ENCODE measurements at places on chromosomes 5 and 9. TPM values are rescaled to one million over a fixed set of nuclear protein-coding genes. Genes with fewer than 3 reads are reported as not detected.

GRCh38 chr9:4489919-4490704, at the start of gene SLC1A1:
TSS of gene SLC1A1 (plus strand) at chr9:4490468. CDS start at chr9:4490680, 212 bp downstream.
- peak; percentile 40 for DNase-seq

- DNase-seq, result no peak
Measured at GRCh38 chr9:100084128-100084453, 14.7 kb downstream of the ERP44 start.

DNA sequence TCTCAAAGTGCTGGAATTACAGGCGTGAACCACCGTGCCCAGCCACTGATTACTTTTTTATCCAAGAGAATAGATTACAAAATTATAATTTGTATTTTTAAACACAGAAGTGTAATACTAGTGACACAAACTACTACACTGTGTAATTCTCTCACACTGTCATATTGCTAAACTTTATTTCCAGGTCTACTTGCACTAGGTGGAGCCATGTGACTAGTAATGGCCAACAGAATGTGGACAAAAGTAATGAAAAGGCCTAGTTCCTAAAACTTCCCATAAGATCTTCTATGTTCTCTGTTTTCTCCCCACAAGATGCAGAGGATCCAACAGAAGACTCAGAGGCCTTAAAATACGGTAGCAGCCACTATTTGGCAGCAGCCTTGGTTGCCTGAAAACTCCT, 27.3 kb downstream of the NADK2 start:
- DNase-seq, result peak; percentile 8

DNA sequence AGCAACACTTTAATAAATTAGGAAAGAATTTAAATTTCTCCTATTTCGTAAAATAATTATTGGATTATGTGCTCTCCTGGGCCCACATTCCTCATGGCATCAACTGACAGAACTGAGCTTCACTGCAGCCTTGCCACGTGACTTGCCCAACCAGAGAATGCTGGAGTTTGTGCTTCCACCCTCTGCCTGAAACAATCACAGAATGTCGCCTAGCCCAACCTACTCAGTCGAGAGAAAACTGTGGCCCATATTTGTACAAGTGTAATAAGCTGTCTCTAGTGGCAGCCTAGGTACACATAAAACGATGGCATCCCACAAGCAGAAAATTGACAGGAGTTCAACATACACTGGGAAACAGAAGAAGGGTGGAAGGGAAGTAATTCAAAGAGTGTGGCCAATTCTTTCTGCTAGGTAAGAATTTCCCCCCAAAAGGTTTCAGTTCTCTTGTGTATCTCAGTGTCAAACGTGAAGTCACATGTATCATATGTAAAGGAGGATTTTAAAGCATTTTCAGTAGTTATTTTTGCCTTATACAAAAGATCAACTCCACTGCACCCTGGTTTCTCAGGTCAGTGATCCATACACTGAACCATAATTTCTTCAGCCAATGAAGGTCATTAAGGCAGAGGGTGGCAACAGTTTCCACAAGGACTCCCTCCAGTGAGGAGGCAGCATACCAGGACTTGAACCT, 41.7 kb downstream of the ZNF608 start:
- no peak for DNase-seq

GRCh38 chr5:93890657-93891056, 149.3 kb upstream of the POU5F2 start:
- no peak for DNase-seq

DNA sequence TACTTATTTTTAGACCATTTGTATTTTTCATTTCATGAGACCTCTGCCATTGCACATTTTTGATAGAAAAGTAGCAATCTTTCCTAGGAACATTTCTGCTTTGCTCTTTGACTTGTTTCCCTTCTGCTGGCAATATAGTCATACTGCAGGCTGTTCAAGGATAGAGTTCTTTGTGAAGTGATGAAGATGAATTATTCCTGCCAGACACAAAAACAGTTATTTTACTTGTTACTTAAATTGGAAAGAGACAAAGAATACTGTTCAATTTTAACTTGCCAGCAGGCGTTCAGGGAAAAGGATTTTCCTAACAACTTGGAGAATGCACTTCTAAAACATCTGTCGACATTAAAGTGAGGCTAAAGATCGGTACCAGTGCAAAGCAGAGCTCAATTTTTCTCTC, 251.7 kb upstream of the ACTBL2 start:
- DNase-seq, result no peak

DNA sequence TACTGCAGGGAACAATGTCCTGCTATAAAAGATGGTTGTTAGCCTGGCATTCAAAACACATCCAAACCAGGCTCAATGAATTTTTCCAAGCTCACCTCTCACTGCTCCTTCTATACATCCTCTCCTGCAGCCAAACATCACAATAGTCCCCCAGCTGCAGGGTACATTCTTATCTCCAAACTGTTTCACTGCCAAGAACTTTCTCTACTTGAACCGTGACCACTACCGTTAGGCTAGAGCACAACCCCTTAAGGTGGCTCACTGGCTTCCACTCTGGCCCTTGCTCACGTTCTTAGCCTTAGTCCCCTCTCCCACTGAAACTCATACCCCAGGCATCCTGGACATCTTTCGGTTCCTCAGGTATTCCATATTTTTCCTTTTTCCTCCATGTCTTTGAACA, 29.0 kb upstream of the ANXA6 start:
- no peak for DNase-seq

- DNase-seq, result no peak
Measured at GRCh38 chr5:20305463-20305862, 317.5 kb upstream of the CDH18 start.

DNA sequence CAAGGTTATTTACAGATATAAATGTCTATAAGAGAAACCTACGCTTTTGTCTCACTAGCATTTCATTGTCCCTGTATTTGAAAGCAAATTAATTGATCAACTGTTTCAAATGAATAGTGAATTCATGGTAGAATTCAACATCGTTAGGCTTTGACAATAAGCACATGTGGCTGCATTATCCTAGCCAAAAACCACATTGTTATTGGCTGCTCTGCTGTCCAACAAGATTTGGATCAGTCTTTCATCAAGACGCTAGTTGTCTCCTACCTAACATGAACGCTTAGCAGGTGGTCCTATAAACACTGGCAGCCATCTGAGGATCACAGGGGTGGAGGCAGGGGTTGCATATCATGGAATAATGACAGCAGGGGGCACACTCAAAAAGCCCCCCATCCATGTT, 455.0 kb downstream of the CTNND2 start:
- DNase-seq, result no peak

DNA sequence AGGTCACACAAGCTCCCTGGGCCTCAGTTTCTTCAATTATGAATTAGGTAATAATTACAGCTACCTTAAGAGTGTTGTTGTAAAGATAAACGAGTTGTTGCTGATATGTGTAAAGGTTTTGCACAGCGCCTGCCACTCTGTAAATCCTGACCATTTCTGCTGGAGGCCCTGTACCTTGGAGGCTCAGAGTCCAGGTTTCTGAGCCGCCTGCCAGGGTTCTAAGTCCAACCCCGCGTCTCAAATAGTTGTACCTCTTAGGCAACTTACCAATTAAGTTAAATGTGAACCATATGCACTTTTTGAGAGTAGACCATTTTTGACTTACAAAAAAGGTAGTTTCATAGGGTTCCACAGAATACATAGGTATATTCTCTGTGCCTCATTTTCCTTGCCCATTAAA, 156.8 kb upstream of the KLF9 start:
- DNase-seq, result no peak

- no peak for DNase-seq
Measured at GRCh38 chr9:93256878-93257807, 73.2 kb downstream of the WNK2 start.

- DNase-seq, result no peak
Measured at GRCh38 chr9:134655101-134655500, 13.5 kb downstream of the COL5A1 start.

- DNase-seq, result peak; percentile 25
Measured at GRCh38 chr5:28779161-28779754, 1740.9 kb upstream of the CDH9 start.

GRCh38 chr5:58493141-58493540, 1.9 kb downstream of the GAPT start:
- no peak for DNase-seq

GRCh38 chr5:18329328-18329727, 695.1 kb downstream of the TAF11L14 start:
- DNase-seq, result no peak

DNA sequence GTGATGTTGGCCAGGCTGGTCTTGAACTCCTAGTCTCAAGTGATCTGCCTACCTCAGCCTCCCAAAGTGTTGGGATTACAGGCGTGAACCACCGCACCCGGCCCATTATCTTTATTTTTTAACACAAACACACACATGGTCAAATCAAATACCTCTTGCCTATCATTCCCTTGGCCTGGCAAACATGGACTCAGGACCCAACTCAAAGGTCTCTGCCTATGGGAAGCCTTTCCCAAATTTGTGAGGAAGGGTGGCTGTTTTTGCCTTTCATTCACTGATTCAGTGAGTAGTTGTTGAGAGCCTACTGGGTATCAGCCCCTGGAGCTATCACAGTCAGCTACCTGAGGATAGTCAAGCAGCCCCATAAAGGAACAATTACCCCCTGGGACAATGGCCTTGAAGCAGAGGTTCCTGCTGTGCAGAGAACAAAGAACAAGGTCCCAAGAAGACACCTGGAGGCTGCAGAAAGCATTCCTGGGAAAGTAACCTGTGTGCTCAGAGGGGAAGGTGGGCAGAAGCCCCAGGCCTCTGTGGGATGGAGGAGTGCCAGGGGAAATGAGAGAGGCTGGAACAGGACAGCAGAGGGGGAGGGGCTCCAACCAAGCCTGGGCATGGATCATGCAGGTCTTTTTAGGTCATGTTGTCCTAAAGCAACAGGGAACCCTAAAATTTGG, 126.4 kb downstream of the CRB2 start:
- DNase-seq, result no peak

DNA sequence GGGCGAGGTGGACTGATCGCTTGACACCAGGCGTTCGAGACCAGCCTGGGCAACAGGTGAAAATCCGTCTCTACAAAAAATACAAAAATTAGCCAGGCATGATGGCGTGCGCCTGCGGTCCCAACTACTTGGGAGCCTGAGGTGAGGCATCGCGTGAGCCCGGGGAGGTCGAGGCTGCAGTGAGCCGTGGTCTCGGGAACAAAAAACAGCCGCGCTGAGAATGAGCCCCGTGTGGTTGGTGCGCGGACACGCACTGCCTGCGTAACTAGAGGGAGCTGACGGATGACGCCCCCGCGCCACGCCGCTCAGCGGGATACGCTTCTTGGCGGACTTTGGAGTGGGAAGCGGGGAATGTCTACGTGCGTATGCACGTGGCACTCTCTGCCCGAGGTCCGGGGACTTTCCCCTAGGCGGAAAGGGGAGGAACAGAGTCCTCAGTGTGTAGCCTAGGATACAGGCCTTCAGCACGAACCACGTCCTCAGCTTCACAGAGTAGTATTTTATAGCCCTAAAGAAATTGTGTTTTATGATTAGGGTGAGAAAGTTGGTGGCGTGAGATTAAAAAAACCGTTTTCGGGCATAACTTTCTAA, at the start of gene RMRP:
Gene RMRP, minus strand, starts transcription at position 474 of the 591 bp plus-strand sequence.
- peak; percentile 99 for DNase-seq

- no peak for DNase-seq
Measured at GRCh38 chr9:89358376-89358916, 40.1 kb downstream of the SECISBP2 start.

GRCh38 chr5:176619569-176620332, 9.8 kb upstream of the GPRIN1 start:
- no peak for DNase-seq

DNA sequence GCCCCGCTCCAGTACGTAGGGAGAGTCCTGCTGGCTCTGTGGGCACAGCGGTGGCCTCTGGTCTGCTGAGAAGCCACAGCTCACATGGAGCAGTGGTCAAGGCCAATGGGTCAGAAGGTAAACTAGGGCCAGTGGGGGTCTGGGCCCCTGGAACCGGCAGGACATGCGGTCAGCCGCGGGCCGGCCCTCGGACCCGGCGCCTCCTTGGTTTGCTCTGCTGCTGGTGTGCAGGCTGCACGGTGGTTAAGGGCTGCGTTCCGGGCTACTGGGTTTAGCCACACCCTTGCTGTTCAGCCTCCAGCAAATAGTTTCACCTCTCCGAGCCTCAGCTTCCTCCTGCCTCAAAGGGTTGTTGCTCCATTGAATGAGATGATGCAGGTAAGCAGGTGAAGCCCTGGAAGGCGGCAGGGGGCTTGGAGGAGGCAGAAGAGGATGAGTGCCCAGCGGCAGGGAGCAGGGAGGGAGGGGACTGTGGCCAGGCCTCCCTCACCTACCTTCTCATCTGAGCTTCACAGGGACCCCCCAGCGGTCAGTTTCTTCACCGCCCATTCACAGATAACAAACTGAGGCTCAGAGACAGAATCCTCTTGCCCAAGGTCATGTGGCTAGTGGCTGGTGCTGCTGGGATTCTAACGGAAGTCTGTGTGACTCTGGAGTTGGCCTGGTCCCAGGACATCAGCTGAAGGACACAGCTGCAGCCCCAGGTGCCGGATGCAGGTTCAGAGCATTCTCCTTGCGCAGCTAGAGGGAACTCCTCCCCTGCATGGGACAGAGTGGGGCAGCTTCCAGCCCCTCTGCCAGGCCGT, 3.7 kb upstream of the COL5A1 start:
- DNase-seq, result no peak

DNA sequence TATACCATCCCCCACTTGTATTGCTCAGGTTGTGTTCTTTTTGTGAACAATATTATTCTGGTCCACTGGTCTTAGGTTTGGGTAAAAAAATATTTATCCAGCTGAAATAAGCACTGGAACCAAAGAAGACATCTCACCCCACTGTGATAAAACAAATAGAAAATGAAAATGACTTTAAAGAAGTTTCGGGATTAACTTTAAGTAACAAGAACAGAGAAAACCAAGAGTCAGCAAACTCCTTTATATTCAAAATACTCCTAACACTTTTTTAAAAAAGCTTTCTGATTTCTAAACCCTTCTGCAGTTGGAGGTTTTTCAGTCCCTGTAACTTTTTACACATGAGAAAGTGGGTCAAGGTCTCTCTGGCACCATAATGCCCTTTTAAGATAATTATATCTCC, 273.9 kb upstream of the CDH10 start:
- no peak for DNase-seq

DNA sequence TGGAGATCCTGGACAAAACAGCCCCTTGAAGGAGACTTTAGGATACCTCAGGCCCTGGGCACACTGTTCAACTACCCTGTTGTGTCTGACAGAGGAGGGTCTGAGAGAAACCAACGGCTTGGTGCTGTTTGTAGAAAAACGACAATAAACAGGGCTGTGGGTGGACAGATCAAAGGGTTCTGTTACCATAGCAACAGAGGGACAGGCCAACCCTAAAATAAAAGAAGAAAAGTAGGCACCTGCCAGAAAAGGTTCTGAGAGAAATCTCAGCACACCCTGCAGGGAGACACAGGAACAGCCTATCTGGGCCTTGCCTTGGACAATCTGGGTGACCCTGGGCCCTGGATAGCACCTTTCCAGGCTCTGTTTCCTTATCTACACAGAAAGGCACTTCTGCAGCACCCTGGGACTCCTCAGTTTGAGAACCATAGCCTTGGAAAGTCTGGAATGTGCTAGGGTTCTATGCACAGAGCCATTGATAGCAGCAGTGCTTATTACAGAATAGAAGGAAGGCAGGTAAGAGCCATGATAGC, 104.8 kb upstream of the TBC1D2 start:
- DNase-seq, result no peak

- no peak for DNase-seq
Measured at GRCh38 chr9:109319017-109319625, 1.7 kb downstream of the EPB41L4B start.

UGCG gene
- total RNA-seq, result 172 TPM

PDE6A gene
- 0.58 TPM for total RNA-seq

WWC1 gene
- total RNA-seq, result 0.96 TPM

COL23A1 gene
- not detected for total RNA-seq

FREM1 gene
- not detected for total RNA-seq

CER1 gene
- not detected for total RNA-seq

GPR151 gene
- total RNA-seq, result not detected

MIER3 gene
- 19.6 TPM for total RNA-seq

PTPDC1 gene
- 11.5 TPM for total RNA-seq

PIP5KL1 gene
- total RNA-seq, result 2.0 TPM

All from LHCN-M2 (cell line).